Chondrocyte (in vitro differentiated cells): ENCODE measurements at places on chromosomes 4 and X.

- DNase-seq: no peak
Observed at GRCh38 chr4:184102927-184103326, 114.7 kb downstream of the ENPP6 start.

DNA sequence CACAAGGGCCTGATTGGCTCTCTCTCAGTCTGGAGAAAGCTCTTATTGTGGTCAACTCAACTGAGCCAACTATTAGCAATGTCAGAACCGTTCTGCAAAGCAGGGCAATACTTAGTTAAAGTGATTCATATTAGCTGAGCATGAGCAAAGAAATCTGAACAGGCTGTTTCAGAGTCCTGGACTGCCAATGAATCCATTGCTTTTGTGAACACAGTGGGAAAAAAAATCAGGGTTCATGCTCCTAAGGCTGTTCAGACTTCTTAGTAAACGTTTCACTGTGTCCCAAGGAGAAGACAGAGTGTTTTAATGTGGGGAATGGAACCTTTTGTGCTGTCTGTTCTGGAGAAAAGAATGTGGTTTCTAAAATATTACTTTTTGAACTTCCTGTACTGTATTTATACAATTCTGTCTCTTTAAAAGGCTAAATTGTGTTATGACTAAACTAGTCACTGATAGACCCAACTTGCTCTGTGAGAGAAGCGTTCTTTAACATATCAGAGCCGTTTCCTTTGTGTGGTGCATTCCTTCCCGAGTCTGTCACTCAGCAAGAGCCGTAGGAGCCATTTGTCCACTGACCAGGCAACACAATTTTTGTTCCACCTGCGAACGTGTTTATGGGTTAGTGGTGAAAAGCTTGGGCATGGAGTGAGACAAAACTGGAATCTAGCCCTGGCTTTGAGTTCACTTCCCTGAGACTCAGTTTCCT is 366.1 kb downstream of the FBXO8 start:
- DNase-seq: no peak

DNA sequence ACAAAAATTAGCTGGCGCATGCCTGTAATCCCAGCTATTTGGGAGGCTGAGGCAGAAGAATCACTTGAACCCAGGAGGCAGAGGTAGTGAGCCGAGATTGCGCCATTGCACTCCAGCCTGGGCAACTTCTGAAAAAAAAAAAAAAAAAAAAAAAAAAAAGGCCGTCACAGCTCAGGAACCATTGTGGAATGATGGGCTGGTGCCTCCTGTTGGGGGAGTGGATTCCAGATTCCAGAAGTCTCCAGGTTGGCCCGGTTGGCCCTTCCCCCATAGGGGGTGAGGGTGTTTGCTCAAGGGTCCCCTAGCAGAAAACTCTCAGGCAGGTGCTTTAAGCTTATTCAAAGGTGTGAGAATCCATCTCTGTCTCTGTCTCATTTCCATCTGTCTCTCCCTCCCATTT is 11.5 kb downstream of the SH3TC1 start:
- DNase-seq: no peak

DNA sequence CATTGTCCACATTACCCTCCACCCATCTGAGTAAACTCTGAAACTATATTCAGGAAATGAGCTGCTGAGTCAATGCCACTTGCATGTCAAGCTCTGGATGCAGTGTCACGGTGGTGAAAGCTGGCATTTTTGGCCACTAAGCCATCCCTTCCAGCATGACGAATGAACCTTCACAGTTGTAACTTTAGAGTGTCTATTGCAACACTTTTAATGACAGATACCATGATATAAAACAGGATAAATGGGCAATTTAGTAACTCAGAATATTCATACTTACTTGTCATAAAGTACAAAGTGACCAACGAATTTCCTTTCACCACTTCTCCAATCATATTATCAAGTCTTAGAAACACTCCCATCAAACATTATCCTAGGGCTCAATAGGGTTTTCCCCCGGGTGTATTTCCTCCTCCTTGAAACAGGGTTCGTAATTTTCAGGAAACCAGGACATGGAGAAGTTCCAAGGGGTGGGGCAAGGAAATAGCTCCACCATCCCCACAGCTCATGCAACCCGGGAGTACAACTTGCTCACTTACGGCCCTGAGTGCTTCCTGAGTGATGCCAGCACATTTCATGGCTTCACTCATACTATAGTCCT is 73.1 kb downstream of the MTHFD2L start:
- DNase-seq: no peak

GRCh38 chr4:105166066-105166465 is 19.4 kb downstream of the TET2 start:
- no peak for DNase-seq

- no peak for DNase-seq
Observed at GRCh38 chr4:158068068-158068467, 104.8 kb downstream of the GASK1B start.
